ENCODE measurements at places on chromosomes 3 and 15.

- DNase-seq = no peak
Measured at GRCh38 chr3:181823716-181824115, 112.0 kb downstream of the SOX2 start.

DNA sequence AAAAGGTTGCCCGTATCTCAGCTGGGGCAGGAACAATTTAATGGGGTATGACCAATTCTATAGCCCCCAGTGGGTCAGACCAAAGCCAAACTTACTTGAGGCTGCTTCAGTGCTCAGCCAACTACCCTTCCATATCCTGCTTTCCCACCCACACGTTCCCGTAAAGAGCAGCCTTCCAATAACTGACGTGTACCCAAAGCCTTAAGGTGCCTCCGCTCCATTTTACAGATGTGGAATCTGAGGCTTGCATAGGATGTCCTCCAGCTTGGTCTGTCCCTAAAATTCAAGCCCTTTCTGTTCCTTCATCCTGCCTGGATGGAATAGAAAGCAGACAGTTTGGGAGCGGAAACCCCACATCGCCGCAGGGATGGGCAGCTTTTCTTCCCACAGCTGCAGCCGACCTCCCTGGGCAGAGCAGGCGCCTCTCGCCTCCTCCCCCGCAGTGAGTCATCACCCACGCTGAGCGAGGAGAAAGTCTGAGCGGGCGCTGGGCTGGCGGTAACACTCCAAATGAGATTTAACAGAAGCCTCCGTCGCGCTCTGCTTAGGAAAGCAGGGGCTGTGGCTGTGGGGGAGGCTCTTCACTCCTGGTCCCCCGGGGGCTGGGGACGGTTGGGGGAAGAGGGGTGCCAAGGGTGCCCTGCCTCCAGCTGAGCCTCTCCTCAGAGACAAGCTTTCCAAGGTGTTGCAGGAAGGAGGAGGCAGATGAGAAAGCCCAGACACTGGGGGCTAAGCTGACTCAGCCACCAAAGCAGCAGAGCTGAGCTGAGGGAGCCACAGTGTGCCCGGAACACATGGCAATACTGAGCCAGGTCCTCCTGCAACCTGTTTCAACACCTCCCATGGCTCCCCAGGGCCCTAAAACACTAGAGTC lies 57.8 kb upstream of the HRH1 start:
- DNase-seq = peak; percentile 45

DNA sequence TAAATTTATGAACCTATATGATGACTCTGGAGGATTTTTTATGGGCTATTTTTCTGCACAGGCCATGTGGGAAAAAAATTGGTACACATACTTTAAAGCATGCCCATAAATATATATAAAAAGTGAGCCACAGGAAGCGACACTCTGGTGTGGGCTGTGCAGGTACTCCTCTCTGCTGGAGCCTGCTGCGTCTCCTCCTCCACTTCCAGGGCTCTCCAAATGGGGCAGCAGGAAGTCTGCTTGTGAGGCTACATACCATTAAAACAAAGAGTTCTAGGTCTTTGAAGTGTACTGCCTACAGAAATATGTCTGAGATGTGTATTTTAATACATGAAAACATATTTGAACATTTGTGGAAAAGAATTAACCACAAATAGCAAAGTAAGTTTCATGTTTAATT lies 135.1 kb downstream of the CTNNB1 start:
- no peak for DNase-seq

DNA sequence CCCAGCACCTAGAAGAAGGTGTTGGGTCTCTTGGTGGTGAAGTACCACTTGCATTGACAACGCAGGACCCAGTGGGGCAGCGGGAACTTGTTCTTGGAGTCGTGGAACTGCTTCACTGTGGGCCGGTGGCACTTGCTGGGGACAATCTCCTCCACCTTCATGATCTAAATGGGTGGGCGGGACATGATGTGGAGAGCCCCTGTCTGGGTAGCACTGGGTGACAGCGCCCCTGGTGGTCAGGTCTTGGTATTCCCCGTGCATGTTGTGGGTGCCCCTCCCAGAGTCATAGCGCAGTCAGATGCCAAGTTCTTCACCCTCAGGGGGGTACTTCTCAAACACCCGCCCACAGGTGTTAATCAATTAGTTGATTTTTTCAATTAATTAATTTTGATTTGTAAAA lies 60.2 kb downstream of the AGBL1 start:
- DNase-seq = no peak

GRCh38 chr3:125309476-125309875 lies 65.6 kb downstream of the ZNF148 start:
- DNase-seq = no peak

DNA sequence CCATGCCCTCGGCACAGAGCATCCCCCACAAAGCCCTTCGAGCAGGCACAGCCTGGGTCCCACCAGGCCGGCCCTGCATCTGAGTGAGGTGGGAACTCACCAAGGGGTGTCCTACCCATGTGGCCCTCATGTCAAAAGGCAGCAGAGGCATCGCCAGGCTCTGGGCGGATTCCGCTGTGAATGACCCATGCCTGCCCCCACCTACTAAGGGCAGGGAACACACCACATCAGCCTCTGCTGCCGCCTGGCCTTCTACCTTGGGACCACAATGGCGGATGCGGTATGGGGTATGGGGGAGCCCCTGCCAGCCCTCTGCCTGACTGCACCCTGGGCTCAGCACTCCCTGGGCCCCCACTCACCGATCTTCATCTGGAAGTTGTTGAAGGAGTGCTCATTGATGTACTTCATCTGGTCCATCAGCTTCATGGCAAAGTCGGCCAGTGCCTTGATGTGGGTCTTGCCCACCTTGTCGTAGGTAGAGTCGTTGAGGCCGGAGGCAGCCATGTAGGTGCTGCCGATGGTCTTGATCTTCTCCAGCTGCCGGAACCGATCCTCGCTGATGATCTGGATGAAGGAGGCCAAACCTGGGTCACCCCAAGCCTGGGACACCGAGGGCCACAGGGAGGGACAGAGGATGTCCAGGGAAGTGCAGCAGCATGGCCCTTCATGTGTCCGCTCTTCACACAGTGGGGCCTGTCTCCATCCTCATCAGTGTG lies 87.8 kb downstream of the SEC22A start:
- DNase-seq = no peak

GRCh38 chr15:78007964-78008886 lies 69.3 kb downstream of the TBC1D2B start:
- DNase-seq = peak; percentile 44

DNA sequence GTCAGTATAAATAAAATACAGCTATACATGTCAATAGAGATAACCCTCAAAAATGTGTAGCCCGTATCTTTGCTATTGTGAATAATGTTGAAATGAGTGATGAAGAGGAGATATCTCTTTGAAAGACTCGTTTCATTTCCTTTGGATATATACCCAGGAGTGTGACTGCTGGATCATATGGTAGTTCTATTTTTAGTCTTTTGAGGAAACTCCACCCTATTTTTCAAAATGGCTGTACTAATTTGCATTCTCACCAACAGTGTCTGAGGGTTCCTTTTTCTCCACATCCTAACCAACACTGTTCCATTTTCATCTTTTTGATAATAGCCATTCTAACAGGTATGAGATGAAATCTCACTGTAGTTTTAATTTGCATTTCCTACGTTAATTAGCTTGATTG lies 237.5 kb upstream of the GBE1 start:
- DNase-seq = no peak

GRCh38 chr3:11076711-11077110 lies 77.6 kb upstream of the HRH1 start:
- DNase-seq = no peak

- no peak for DNase-seq
Measured at GRCh38 chr3:117752984-117753717, 1043.6 kb downstream of the TUSC7 start.

DNA sequence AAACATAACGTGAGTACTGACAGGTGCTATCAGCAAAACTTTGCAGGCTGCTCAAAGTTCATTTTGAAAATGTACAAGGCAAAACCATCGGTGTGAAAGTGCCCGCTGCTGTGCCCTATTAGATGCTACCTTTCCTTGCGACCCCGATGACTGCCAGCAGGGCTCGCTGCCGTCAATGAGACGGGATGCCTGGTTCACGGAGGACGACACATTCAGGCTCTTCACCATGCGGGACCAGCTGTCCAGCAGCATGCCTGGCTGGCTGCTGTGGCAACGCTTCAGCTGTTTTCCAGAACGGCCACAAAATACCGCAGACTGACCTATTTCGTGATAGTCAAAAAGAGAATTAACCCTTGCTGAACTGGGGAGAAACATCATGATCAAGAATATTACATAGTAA lies 92.7 kb upstream of the OCA2 start:
- DNase-seq = no peak

DNA sequence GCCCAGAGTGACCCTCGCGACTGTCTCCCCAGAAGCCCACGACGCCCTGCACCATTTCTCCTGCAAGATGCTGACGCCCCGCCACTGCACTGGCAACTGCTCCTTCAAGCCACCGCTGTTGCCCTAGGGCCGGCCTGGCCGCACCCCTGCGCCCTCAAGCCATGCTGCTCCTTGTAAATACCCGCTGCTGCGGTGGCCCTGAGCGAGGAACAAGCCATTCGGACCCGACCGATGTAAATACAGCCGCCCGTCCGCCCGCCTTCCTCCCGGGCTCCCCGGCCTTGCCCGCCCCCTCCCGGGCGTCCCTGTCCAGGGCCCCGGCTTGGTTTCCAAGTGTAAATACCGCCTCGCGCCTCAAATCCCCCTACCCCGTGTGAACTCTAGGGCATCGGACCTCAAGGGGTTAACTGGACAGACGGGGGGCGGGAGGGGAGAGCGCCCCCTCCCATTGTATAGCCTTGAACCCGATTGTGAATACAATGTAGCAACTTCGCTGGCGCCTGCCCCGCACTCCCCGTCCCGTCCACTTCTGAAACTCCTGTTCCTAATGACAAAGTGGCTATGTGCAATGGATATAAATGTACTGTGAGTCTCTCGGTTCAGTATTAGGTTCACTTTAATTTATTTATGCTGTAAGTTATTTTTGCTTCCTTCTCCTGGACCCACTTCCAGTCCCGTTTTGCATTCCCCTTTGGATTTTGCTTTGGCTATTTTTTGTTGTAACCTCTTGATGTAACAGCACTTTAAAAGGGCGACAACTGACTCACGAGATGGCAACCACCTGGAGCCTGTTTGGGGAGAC lies 5.9 kb downstream of the RNU6-1 start:
- DNase-seq = no peak

DNA sequence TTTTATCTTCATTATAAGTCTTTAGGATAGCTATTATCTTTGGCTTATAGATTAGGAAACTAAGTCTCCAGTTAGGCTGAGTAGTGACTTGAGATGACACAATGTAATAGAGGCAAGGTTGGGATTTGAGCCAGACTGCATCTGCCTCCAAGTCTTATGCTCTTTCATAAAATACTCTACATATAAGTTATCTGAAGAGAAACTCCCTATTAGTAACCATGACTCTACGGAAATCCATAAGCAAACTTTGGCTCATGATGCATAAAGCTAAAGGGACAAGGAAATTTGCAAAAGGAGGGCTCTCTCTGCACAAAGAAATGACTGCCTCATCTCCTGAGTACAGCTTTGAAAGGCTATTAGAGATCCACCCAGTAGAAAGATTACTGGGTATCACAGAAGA lies 77.6 kb upstream of the FRMD4B start:
- no peak for DNase-seq

DNA sequence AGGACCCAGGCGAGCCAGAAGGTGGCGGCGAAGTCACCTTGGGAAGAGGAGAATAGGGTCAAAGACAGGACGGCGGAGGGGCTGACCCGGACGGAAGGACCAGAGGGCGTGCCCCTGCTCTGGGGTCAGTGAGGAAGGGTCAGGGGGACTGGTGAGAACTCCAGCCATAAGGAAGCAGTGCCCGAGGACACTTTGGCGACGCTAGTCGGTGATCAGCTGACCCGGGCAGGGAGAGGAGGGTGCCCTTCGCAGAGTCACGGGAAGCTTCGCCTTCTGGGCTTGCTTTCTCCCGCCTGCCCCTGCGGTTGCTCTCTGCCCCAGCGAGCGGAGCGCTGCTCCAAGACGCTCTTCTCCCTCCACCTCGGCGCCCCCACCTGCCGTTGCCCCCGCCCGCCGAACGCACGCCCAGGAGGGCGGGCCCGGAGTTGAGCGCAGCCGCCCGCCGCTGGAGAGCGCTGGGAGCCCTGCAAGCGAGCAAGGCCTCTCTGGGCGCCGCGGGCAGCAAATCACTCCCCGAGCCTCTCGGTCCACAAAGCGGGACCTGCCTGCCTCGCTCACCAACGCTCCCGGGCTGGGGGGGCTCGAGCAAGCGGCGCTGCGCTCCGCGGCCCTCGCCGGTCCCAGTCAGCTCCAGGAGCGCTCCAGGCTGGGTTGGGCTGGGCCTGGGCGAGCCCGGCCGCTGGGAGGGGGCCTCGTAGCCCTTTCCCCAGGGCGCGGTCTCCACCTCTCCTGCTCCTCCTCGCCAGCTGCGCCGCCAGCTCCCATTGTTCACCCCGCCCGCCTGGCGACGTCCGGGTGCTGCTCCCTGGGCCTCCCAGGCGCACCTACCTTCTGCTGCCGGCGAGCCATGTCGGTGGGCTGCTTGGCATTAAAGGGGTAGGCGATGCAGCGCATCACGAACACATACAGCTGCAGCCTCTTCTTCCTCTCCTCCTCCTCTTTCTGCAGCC lies 1.2 kb downstream of the CADPS start:
- no peak for DNase-seq

DNA sequence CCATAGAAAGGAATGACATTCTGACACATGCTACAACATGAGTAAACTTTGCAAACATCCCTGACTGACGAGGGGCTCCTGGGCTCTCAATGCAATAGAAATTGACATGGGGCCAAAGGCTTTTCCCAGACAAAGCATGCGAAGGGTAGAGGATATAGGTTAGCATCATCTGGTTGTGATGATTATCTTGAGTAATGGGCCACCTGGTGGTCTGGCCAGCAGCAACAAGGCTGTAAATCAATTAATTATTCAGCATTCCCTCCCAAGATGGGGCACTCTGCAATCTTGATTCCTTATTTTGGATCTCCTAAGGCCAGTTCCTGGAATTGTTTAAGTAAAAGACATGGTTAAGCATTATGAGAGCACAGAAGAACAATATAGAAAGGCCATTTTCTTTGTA lies 99.2 kb downstream of the AGBL1 start:
- DNase-seq = no peak

- DNase-seq = no peak
Measured at GRCh38 chr3:1275495-1275894, 182.7 kb downstream of the CNTN6 start.

DNA sequence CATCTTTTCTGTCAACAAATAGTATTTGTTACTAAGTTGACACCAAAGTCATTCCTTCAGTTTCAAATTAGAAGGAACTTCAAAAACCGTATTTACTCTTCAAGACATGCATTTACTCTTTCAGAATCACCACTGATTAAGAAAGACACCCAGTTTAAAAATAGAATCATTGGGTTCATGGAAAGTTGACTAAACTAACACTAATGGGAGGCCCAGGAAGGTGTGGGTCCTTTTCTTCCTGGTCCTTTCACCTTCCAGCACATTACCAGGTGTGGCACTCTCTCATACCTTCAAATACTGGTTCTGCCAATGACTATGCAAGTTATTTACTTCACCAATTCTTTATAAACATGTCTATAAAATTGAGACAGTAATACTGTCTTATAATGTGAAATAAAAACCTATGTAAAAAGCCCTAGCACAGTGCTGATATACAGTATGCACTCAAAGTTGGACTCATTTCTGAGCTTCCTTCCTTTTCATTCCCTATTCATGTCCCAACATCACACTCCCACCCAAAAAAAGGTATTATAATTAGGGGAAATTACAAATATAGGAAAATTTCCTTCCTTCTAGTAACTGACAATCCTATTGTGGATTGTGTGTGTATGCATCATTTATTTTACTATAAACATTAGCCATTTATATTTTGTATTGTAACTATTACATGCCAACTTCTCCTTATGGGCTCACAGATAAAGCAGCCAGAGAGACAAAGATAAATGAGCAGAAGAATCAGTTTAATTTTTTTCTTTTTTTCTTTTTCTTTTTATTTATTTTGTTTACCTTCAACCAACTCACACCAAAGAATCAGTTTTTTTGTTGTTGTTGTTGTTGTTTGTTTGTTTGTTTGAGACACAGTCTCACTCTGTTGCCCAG lies 48.9 kb downstream of the LRRFIP2 start:
- peak; percentile 36 for DNase-seq

All from epithelial cell of prostate (primary cell).